ENCODE measurements at places on chromosomes 2 and 18.

DNA sequence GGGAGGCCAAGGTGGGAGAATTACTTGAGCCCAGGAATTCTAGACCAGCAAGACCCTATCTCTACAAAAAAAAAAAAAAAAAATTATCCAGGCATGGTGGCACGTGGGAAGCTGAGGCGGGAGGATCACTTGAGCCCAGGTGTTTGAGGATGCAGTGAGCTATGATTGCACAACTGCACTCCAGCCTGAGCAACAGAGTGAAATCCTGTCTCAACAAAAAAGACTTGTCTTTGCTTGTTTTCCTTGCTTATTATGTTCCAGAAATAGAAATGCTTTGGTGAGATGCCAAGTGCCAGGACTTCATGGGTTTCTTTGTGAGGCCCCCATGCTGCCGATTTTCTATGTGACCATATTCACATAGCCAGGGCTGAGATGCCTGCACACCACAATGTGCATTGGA lies 9.0 kb downstream of the DCDC2C start:
- DNase-seq = no peak

- DNase-seq = no peak
These were observed 194.7 kb downstream of the BABAM2 start for GRCh38 chr2:28085201-28085600.

DNA sequence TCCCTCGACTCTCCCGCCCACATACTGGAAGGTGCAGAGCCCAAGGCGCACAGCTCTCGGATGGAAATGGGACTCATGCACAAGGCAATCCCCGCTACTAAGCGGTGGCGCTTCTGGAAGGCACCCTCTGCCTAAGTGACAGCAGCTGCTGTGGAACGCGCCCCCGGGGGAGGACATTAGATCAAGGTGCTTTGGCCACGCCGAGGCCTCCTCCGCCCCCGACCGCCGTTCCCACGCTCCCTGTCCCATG lies 202 bp downstream of the MCEE start:
- no peak for DNase-seq

- DNase-seq = no peak
These were observed 93.8 kb upstream of the ODC1 start for GRCh38 chr2:10541775-10542432.

GRCh38 chr2:212495046-212495445 lies 43.6 kb downstream of the ERBB4 start:
- DNase-seq = no peak

GRCh38 chr2:3168230-3168891 lies 209.3 kb downstream of the EIPR1 start:
- no peak for DNase-seq

- DNase-seq = no peak
These were observed 8.4 kb downstream of the BCL11A start for GRCh38 chr2:60544954-60545560.

GRCh38 chr2:215981115-215981514 lies 32.2 kb downstream of the MREG start:
- DNase-seq = no peak

DNA sequence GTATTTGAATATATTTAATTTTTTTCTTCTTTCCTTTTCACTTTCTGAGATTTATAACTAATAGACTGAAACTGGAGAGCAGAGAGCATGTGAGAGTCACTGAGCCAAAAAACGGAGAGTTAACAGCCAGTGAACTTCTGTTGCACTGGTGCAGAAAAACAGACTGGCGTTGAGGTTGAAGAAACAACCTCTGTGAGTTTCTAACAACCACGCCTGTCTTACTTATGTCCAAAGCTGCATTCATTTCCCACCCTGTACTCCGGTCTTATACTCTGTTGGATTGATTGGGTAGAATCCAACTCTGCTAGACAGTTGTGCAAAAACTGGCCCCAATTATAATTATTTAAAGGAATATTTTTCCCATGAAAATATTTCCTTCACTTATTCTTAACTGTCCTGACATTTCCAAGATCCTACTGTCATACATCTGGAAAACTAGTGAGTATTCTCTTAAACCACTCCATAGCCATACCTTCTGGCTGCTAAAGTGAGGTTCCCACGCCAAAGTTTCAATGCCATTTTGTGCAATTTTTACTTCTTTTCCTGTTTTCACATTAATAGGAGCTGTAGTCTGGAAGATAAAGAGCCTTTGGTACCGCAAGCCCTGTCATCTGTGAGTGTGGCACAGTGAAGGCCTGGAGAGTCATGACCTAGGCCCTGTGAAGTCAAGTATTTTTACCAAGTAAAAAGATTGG lies 9.4 kb downstream of the CYP1B1 start:
- DNase-seq = no peak

- DNase-seq = no peak
These were observed 863 bp downstream of the CSRNP3 start for GRCh38 chr2:165470361-165470760.

- DNase-seq = no peak
These were observed 589.1 kb upstream of the CDH2 start for GRCh38 chr18:28766027-28766426.

- no peak for DNase-seq
These were observed 216.7 kb downstream of the TGIF1 start for GRCh38 chr18:3666526-3667254.

DNA sequence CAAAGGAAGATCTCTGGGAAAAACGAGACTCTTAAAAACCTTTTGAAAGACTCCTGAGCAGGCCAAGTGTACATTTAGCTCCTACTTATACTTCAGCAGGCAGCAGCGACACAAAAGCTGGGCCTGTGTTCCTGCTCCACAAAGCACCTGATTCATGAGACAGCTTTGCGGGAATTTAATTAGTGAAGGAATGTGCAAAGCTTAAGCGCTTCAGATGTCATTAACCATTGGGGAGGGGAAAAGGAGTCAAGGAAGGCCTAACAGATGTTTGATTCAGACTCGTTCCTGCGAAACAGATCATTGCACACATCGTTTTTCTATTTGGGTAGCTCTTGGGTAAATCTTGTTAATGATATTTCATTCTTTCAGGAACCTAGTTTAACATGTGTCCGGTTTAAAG lies 125.9 kb downstream of the MAIP1 start:
- no peak for DNase-seq

DNA sequence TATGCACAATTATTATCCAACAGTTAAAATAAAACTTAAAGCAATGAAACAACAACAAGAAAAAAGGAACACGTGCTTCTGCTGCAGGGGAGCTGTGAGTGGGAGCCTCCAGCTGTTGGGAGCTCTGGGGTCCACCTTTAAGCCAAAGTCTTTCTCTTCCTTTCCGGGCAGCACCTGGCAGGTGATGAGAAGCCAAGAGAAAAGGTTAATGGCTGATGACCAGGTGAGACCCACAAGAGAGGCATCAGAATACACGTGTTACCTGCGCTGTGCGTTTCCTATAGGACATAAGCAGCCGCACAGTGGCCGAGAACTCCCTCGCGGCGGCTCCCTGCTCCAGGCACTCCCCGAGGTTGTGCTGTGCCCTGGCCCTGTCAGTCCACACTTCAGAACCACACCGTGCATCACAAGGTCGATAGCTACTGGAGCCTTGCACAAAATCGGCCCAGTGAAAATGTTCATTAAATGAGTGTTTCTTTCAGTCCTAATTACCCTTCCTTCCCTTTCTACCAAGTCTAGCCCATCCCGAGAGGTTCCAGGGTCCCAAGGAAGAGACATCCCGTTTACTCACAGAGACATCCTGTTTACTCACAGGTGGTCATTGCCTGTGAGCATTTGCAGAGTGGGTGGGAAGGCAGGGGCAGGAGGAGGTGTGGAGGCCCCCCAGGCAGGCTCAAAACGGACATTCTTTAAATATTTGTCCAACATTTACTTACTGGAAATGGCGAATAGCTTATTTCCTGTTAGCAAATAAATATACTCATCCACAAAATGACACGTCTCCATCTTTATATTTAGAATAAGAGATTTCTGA lies 44.9 kb upstream of the ASB18 start:
- DNase-seq = no peak

- no peak for DNase-seq
These were observed 286.2 kb upstream of the TRIB2 start for GRCh38 chr2:12430407-12431133.

DNA sequence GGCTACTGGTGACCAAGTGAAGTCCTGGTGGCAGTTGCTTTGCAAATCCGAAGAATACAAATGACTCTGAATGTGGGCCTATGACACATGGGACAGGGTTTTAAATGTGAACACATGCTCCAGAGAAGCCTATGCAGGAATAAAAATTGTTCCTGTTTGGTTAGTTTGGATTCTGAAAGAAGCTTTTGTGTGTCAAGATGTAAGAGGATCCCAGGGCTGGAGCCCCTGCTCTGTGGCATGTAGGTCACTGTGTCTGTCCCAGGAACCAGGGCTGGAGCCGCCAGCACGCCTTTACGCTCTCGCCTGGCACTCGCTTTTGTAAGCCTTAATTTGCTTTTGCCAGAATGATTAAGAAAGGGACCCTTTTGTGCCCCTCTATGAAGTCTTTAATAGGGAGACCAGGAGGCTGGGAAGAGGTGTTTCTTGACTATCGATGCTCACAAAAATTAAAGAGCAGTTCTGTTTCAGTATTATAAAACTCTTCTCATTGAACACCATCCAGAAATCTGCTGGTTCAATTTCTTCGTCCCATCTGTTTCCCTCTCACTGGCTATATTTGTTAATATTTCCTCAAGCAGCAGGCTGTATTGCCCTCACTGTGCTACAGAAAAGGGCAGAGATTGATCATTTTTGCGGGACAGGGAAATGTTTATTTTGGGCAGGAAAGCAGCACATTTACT lies 532.7 kb upstream of the POU3F3 start:
- DNase-seq = peak; percentile 35

DNA sequence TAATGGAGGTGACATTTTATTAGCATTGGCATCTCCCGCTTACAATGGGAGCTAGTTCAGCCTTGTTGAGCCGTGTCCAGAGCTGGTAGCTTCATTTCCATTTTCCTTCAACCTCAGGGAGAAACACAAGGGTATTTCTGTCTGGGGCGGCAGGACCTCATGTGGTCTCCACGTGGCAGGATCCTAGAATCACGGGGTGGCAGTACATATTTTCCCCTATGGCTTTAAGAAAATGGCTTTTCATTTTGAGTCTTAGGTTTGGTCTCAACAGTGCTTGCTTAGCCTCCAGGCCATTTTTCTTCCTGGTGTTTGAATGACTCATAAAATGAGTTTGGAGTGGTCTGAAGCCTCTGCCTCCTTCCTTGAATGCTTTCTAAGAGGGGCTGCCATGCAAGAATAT lies 20.3 kb downstream of the CABLES1 start:
- no peak for DNase-seq

DNA sequence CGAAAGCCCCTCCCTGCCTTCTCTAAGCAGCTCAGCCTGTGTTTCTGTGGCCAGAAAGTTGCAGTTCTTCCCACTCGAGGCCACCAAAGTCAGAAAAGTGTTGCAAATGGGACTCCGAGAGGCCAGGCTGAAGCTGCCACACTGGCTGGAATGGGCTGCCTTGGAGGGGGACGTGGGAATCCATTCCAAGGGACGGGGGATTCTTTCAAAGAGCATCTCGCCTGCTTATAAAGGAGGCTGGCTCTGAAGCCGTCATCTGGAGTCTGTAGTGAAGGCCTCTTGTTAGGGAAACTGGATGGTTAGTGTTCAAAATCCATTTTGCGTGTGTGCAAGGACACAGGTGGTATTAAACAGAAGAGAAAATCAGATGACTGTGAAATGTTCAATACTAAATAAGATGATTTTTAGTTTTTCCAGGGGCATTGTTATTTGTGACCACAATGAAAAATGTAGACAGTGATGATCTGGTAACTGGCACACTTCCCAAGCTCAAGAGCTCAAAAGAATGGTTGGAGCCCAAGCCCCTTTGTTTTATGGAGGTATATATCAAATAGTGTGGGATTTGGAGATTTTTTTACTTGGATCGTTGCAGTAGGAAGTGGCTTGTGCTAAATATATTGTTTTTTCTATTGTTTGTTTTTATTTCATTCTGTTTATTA lies 782 bp downstream of the FAM228B start:
- no peak for DNase-seq

GRCh38 chr2:46563186-46563585 lies 83.8 kb downstream of the TMEM247 start:
- DNase-seq = no peak

DNA sequence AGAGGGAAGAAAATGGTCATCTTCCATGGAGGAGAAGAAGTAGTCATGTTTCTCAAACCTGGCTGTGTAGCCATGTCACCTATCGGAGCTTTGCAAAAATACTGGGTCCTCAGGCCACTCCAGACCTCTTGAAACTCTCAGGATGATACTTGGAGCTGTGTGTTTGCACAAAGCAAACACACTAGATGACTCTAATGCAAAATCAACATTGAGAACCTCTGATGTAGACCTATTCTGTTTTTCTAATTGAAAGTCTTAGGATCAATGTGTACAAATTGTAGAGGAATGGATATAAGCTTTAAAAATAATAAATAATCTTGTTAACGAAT lies 444.3 kb downstream of the RND3 start:
- no peak for DNase-seq

DNA sequence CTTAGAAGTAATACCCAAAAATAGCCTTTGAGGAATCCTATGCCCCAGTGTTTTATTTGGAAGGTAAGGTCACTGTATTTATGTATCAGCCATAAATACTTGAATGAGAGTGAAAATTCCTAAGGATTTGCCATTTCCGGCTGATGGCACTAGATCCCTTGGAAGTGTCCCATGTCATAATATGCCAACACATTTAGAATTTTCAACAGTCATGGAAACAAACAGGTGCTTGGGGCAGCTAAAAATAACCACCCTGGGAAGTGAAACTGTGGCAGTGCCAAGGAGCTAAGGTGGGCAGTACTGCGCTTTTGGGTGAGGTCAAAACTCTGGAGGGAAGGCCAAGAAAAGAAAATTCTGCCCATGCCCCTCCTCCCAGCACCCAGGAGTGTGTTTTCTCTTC lies 80.2 kb downstream of the TCF7L1 start:
- DNase-seq = no peak

DNA sequence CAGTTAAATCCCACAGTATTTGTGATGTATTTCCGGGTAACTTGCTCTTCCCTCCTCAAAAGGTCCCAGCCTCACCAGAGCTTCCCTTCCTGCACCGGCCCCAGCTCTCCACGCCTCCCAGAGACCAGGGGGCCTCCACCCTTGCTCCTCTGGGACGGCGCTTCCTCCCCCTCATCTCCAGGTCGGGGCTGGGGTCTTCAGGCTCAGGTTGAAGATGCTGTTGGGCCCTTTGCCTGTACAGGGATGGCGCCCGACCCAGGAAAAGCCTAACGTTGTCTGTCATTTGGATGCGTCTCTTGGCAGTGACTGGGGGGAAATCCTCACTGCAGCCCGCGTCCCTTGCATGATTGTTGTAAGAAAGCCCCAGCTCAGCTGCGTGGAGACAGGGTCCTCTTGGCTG lies 126.7 kb downstream of the TPO start:
- DNase-seq = no peak

- DNase-seq = no peak
These were observed 105.7 kb upstream of the GPC1 start for GRCh38 chr2:240329778-240330177.

- DNase-seq = no peak
These were observed 389.5 kb upstream of the TNP1 start for GRCh38 chr2:217249121-217250012.

DNA sequence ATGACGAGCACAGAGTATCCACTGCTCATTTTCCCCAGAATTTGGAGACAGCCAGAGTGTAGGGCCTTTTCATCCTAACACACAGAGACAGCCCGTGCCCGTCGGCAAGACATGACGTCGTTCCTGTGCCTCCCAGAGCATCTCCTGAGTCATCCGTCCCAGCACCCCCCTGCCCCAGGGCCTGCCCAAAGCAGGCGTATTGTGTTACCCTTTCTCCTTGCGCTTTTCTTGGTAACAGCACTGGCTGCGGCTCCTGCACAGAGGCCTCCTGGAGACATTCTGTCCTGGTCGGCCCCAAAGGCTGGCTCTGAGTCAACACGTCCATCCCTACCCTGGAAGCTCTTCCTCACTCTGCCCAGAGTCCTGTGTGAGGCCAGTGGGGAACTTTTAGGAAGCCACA lies 217.1 kb downstream of the KLHL29 start:
- no peak for DNase-seq
